ENCODE measurements at places on chromosomes 6 and 20.

DNA sequence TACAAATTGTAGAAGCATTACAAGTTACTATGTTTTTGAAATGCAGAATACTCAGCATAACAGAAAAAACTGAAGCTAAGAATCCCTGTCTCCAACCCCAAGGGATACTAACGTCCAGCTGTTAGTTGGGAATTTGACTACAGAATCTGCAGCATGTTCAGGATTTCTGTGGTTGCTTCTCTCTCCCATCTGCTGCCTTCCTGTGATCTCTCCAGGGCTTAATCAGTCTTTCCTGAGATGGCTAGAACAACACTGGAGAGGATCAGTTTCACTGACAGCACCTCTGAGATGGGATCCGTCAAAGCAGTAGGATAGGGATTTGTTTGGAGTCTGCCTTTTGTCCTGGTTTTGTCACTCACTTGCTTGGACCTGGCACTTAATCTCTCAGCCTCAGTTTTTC, 73.3 kb upstream of the NUP153 start:
- DNase-seq = no peak

GRCh38 chr6:80331974-80332373, 225.5 kb downstream of the BCKDHB start:
- peak; percentile 59 for DNase-seq

GRCh38 chr6:37530297-37530696, 30.6 kb upstream of the CCDC167 start:
- no peak for DNase-seq

DNA sequence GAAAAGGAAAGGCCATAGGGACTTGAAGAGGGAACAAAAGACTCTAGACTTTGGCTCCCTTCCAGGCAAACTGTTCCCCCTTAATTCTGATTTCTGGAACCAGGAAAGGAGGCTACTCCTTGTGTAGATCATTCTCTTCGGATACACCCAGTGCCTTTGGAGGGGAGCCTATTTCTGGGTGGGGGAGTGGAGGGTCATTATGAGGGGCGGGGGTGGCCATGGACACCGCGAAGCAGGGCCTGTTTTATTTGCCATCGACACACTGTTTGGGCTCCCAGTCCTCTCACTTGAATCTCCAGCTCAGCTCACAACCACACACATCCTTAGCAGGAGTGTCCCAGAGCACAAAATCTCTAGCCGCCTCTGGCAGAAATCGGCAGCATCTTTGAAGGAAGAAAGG, 132.3 kb downstream of the PXDC1 start:
- DNase-seq = no peak

- no peak for DNase-seq
Measured at GRCh38 chr6:159997498-159998101, 28.7 kb downstream of the IGF2R start.

GRCh38 chr6:89120371-89120770, 2.5 kb upstream of the SRSF12 start:
- DNase-seq = no peak

DNA sequence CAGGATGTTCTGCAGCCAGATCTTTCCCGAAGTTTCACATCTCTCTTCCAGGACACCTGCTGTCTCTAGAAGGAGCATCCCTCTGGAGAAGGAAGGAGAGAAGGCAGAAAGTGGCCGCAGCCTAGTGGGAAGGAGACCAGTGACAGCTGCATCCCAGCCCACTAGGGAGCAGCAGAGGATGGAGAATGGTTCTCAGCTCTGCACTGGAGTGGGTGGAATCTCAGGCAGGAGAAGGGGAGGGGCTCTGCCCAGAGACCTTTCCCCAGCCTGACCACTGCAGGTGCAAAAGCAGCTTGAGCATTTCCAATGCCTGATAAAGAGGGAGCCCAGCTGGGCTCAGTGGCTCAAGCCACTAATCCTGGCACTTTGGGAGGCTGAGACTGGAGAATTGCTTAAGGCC, 32.3 kb downstream of the NCR2 start:
- peak; percentile 90 for DNase-seq

GRCh38 chr20:5312518-5312917, 4.2 kb downstream of the PROKR2 start:
- DNase-seq = no peak

- no peak for DNase-seq
Measured at GRCh38 chr6:36888654-36889481, 3.1 kb downstream of the C6orf89 start.

DNA sequence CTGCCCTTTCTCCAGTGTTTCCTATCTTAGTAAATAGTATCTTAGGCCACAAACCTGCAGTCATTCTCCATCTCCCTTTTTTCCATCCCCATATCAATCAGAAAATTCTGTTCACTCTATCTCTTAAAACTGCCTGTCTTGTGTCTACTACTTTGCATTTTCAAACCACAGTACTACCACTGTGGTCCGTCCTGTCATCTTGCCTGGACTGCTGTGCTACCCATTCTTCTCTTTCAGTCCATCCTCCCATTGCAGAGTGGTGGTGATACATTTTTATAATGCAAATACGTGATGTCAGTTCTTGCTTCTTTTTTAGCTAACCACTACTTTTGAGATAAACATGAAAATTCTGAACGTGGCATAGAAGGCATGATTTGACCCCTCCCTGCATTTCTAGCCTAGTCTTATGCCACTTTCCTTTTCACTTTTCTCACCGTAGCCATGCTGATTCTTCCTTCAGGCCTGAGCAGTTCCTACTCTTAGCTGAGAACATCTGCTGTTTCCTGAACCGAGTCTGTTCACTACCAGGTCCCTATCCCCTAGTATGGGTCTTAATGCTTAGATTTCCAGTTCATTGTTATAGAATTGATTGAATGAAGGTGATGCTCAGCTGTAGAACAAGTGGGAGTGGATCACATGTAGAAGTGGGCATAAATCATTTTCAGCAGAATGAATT, 13.8 kb downstream of the TBPL1 start:
- no peak for DNase-seq

DNA sequence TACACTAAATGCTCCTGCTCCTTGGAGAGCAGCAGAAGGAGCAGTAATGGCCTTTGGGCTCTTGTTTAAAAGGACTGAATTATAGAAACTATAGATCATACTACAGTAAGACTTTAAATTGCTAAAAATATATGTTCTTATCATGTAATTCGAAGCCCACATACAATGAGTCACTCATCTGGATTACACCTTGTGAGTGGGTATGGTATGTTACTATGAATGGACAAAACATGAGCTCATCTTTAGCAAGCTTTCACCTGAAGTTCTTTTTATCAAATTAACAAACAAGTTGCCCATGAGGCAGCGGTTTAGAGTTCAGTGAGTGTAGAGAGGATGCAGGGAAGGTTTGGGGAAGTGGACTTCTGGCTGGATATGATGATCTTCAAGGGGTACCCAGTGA, 114.4 kb upstream of the CCN2 start:
- no peak for DNase-seq

- DNase-seq = no peak
Measured at GRCh38 chr6:42512579-42512978, 51.2 kb upstream of the UBR2 start.

DNA sequence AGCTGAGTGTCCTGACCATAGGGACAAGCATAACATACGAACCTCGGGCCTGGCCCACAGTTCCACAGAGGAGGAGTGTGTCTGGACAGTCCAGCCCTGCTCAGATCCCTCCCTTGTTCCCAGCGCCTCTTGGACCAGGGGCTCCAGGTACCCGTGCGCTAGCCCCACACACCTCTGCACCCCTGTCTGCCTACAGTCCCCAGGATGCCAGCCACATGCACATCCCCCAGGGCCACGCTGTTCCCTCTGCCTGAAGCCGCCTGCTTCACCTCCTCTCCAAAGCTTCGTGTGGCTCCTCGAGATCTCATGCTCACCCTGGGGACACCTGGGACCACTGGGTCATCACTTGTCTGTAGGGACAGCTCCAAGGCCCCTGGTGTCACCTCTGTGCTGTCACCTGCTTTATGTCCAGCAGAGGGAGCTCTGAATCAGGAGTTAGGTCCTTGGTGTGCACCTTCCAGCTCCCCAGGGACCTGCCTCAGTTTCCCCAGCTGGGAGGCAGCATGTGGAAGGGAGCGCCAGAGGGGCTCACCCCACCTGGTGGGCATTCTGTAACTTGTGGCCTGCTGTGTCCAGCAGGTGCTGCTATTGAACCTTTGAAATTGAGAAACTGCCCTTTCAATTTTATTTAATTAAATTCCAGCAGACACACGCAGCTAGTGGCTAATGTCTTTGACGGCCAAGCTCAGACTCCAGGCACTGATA, 7.3 kb upstream of the YTHDF1 start:
- DNase-seq = no peak

GRCh38 chr6:53431704-53432103, 83.0 kb upstream of the ELOVL5 start:
- no peak for DNase-seq

DNA sequence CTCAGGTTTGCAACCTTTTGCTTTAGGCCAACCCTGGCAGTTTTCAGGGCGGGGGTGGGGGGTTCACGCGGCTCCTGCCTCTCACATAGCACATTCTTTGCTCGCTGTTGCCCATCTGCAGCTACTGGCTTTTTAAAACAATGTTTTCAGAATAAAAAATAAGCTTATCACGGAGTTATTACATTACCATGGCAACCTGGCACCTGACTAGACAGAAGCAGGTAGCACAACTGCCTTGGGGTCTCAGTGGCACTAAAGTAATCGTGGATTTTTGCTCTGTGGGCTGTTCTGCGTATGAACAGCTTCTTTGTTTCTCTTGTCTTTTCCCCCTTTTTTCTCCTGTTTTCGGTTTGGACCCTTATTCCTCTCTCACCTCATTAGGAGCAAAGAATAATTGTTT, 9.1 kb upstream of the MANBAL start:
- no peak for DNase-seq

GRCh38 chr6:158046201-158047126, 64.8 kb downstream of the SYNJ2 start:
- DNase-seq = no peak

DNA sequence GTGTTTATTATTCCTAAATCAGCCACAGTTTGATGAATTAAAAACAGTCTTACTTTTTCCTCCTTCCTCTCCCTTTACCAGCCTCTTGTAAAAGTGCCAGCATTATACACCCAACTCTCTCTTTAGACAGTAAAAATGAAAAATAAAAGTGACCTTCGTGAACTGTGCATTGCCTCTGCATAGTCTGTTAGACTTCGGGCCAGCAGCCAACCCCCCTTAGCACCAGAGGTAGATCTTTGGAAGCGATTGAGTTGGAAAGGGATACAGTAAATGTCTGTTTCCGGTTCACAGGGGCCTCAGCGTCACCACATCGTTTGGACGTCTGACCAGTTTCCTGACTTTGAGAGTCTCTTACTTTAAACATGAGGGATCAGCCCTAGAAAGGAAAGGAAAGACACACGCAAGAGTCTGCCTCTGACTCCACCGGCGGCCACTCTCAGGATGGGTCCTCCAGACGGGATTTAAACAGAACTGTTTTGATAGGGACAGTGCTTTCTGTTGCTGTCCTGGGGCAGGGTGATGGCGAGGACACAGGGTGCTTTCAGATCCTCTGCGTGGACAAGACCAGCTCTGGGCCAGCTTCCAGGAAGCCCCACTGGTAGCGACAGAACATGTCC, 206.6 kb upstream of the PREP start:
- DNase-seq = no peak

DNA sequence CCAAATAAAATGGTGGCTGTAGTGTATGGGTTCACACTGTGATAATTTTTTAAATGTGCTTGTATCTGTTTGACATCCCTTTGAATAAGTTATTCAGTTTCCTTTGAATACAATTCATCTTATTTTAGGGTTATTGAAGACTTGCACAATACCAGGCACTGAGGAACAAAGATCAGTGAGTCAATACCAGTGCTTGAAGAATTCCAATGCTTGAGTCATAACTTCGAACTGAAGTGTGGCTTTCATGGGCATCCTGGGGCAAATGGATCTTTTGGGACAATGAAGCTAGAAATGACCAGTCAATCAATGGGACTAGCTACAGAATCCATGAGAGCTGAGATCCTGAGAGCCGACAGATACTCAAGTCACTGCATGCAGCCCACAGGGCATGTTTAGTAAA, 349.9 kb upstream of the FLRT3 start:
- no peak for DNase-seq

DNA sequence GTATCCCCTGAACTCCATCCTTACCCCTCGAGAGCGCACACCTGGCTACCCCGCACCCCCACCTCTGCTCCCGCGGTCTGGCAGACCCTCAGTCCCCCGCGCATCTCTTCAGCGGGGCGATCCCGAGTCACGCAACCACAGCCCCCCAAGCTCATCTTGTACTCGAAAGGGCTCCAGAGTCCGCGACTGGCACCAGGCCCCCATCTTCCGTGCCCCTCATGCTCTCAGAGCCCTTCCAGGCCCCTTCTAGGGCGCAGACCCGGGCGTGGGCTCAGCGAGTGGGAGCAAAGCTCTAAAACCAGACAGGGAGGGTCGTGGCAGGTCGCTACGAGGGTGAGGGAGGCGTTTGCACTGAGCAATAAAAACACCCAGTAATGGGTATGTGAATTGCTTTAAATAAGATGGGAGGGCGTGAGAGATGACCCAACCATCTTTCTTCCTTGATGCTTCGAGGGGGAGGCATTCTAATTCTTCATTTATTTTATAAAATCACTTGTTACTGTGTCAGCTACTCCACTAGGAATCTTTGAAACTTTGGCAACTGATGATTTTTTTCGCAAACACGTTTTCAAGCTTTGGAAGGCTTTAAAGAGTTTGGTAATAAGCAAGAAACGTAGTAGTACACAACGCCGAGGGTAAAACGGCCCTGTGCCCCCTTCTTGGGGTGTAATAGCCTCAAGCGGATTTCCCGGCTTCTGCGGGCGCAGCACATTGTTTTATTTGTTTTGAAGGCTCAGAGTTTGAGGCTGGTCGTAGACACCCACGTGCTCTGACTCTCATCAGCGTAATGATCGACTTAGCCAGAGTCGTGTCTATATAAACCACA, 42.6 kb upstream of the SUPT3H start:
- DNase-seq = no peak

GRCh38 chr6:37048851-37049757, 43.6 kb downstream of the FGD2 start:
- no peak for DNase-seq

- DNase-seq = no peak
Measured at GRCh38 chr6:98272060-98272459, 562.3 kb upstream of the POU3F2 start.

GRCh38 chr6:54291146-54291545, 17.1 kb upstream of the TINAG start:
- DNase-seq = no peak

DNA sequence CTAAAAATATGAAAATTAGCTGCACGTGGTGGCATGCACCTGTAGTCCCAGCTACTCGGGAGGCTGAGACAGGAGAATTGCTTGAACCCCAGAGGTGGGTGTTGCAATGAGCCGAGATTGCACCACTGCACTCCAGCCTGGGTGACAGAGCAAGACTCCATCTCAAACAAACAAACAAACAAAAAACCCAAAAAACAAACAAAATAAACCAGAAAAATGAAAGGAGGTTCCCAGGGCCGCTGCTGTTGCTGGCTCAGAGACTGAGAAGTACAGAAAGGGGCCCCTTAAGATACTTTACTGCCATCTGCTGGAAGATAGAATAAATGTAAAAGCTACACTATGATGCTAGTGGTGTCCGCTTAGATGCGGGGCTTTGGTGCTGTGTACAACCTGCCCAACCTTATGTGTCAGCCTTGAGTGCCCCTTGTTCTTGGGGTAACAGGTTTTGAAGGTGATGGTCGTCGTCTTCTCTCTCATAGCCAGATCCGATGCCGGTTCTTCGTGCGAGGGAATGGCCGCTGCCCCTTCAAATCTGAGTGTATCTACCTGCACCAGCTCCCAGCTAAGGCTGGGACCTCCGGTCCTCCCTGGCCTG, 2.8 kb upstream of the FANCE start:
- no peak for DNase-seq
